PC-9 (cell line): ENCODE measurements at places on chromosomes 13 and 19. TPM values are rescaled to one million over a fixed set of nuclear protein-coding genes. Genes with fewer than 3 reads are reported as not detected.

Gene KRTDAP
- total RNA-seq, result not detected in 2 replicates

DNA sequence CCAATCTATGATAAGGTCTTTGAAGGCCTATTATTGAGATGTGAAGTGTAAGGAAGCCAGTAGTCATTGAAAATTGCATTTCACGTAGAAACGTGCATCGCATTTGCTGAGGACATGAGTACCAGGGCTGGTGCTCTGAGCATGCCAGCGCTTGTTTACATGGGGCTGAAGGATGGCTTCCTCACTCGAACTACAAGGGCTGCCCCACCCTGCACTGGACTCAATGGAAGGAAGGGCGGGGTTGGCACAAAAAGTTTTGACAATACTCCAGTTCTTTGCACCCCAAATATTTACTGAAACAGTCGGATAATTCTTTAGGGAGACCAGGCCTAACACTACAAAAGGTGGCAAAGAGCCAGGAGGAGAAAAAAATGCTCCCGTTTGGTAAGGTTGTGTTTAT, 28.9 kb upstream of the MED4 start:
- no peak for DNase-seq

DNA sequence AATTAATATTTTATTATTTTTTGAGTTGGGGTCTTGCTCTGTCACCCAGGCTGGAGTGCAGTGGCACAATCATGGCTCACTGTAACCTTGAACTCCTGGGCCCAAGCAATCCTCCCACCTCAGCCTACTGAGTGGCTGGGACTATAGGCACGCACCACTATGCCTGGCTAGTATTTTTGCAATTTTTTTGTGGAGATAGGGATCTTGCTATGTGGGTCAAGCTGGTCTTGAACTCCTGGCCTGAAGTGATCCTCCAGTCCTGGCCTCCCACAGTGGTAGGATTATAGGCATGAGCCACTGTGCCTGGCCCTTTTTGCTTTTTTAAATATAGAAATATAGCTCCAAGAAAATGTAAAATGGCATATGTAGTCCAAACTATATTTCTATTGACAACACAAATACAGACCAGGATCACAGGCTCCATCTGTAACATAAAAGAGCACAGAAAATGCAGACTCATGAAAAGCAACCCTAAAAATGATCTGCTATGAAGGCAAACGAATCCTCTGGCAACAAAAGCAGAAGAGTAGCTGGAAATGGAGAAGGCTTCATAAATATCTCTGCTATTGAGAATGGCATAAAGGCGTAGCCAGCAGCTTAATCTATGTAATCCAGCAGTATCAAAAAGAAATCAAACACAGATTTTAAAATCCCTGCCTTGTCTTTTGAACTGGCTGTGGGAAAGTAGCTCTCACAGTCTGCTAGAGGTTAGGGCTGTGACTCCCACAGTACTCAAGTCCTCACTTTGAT, 200.6 kb downstream of the LHFPL6 start:
- DNase-seq, result no peak

GRCh38 chr19:13864046-13864666, 12.8 kb upstream of the NANOS3 start:
- DNase-seq, result no peak

GRCh38 chr13:58056426-58056825, 424.9 kb downstream of the PCDH17 start:
- DNase-seq, result no peak

- no peak for DNase-seq
Observed at GRCh38 chr13:33352041-33352440, 66.5 kb upstream of the STARD13 start.

DNA sequence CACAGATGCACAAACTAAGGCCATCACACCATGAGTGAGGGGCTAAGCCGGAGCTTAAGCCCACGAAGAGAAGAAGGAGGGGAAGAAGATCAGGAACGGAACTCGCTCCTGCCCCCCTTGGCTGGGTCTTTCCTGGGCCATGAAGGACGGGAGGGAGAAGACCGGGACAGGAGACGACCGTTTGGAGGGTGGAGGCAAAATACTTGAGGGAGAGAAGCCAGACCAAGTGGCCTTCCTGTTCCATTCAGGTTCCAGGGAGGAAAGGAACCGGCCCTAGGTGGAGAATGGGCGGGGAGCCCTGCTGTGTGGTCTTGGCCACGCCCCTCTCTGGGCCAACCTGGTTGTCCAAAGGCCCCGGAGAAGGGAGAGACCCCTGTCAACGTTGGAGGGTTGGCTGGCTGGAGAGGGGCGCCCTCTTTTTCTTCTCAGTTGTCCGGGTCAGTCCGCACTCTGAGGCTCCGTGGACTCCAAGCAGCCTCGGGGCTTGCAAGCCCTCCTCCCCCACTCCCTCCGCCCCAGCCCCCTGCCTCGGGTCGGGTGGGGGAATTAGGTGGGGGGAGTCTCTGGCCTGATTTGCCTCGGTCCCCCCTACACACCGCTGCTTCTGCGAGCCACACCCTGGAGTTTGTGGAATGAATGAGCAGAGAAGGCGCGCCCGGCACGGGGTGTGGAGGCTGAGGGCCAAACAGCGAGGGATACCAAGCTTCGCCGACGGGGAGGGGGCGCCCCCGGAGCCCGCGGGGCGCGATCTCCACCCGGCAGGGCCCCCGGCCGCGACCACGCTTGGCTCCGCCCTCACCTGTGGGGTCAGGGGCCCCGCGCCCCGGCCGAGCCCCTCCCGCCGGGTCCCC, 757 bp downstream of the FBN3 start:
- DNase-seq, result no peak
